CD4-positive, alpha-beta T cell treated with Interferon gamma for 1 hour (primary cell): ENCODE measurements at places on chromosomes 6 and 20.

- no peak for DNase-seq
Measured at GRCh38 chr6:80454661-80455365, 348.3 kb downstream of the BCKDHB start.

- DNase-seq, result no peak
Measured at GRCh38 chr20:35956616-35957015, 2.3 kb upstream of the SCAND1 start.

DNA sequence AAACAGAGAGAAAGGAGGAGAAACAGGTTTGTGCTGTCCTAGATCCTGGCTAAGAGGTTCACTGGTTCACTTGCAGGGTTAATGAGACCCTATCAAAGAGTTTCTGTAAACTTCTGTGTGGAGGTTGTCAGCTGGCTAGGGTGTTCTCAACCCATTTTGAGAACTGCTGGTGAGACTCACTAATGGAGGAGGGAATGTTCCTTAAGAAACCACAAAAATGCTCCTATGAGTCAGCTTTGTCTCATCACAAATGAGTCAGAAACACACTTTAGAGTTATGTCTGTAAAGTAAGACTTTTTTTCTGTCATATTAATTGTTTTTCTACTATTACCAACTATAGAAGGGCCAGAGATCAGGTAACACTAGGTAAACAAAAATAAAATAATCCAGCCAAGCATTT is 884.4 kb downstream of the PHF3 start:
- DNase-seq, result no peak

GRCh38 chr20:38092915-38093314 is 59.4 kb downstream of the RPRD1B start:
- DNase-seq, result no peak

GRCh38 chr20:16708602-16709001 is 21.2 kb upstream of the SNRPB2 start:
- DNase-seq, result no peak

GRCh38 chr20:22652681-22653588 is 68.6 kb upstream of the FOXA2 start:
- DNase-seq, result no peak

GRCh38 chr6:139133262-139134063 is 1.4 kb upstream of the HECA start:
- DNase-seq, result peak; percentile 25

DNA sequence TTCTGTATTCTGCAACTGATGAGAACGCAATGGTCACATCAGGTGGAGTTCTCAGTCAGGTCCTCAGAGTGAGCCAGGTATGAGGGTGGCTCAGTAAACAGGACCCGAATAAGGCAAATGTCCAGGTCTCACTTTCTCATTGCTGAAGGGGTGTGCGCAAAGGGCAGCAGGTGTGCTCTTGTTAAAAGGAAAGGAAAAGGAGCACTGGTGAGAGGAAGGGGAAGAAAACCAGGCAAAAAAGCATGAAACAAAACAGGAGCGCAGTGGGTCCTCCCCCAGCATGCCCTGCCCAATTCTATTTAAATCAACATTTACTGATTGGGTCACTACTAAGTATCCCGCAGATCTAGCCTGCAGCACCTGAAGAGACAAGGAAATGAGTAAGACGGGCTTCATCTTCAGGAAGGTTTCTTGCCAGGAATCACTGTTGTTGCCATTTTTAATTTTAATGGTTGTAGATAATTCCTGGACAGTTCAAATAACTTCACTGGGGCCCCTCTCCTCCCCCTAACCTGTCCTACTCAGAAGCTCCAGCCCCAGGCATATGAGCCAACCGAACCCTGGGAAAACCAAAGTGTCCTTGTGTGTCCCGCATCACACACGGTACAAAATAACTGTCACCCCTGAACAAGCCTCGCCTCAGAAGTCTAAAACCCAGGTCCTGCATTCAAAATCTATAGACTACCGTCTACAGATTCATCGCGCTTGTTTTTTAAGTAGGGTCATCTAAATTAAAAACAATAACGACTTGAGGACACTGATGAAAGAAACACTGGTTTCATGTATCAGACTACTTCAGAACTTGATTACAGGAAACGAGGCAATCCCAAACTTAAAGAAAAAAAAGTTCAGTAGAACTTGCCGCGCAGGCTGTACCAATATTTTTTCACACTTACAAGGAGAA is 980 bp downstream of the MBOAT1 start:
- DNase-seq, result no peak

DNA sequence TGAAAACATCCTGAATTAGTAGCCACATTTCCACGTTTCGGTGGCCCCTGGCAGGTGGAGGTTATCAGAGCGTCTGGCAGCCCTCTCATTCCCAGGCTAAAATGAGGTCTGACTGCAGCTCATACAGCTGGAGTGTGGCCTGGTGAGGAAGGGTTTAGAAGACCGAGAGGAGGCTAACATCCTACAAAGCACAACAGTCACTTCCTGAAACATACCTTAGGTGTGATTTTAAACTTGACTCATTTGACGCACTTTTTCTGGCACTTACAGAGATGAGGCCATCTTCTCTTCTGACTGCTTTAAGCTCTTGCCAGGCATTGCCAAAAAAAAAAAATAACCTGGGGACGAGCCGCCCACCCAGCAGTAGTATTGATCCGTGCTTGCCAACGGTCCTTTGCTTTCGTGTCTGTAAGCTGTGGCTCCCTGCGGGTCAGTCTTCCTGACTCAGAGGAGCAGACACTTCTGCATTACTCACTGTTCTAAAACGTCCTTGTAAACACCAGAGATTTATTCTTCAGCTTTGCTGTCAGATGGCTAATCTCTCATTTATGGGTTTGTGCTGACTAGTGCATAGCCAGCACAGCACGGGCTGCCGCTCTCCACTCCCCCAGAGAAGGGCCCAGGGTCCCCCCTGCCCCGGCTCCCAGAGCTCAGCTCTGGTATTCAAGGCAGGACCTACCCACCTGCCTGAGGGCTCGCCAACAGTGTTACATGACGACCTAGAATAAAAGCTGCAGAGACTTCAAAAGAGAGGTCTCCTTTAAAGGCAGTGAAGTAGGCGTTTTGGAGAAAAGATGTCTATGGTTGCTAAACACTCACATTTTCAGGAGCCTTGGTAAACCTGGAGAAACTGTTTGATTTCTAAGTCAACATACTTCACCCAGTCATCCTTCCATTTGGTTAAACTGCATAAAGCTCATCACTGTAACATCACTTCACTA is 78.5 kb upstream of the FRMD1 start:
- DNase-seq, result no peak

DNA sequence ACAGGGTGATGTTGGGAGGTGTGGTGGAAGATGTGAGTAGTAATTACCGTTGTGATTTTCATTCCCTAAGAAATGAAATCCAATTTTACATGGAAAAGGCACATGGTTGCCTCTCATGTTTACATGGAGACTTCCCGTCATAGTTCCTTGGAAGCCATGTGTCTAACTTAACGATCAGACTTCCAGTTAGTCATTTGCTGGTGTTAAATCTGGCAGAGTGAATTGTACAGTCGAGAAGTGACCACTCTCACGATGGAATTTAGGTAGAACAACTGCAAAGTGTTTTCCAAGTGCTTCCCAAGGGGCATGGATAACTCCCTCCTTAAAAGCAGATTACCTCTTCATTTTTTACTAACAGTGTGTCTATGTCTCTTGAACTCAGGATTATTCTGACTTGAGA is 145.8 kb upstream of the CCN2 start:
- no peak for DNase-seq

DNA sequence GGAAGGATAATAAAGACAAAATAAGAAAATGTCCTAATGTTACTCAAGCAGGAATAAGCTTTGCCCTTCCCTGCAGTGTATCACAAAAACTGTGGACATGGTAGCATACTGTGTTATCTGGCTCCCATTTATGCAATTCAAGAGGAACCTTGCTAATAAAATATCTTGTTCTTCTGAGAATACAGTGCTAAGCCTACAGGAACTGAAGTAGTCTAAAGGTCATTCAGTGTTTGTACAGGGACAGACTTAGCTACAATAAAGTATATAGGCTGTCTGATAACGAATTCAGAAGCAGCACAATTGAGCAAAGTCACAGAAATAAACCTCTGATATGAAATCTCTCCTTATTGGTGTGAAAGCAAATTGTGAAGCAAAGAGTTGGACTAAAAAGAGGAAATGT is 59.6 kb upstream of the SDHAF4 start:
- DNase-seq, result no peak

- DNase-seq, result no peak
Measured at GRCh38 chr6:161031721-161032495, 40.3 kb downstream of the MAP3K4 start.

DNA sequence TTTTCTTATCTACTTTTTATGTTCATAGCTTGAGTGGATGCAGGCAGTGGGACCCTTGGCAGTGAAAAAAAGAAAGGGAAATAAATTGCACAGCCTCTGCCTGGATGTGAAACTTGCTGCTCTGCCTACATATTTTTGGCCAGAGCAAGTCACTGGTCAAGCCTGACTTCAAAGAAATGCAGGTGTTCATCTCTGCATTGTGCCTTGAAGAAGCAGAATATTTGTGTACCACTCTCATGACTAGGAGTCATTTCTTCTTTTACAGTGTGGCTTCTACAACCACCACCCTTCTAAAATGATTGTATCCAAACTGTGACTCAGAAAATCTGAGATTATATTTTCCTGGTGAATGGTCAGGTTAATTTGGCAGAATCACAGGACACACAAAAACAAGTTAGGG is 2.5 kb upstream of the KATNA1 start:
- DNase-seq, result no peak
